ENCODE measurements at places on chromosomes 1 and 21.

DNA sequence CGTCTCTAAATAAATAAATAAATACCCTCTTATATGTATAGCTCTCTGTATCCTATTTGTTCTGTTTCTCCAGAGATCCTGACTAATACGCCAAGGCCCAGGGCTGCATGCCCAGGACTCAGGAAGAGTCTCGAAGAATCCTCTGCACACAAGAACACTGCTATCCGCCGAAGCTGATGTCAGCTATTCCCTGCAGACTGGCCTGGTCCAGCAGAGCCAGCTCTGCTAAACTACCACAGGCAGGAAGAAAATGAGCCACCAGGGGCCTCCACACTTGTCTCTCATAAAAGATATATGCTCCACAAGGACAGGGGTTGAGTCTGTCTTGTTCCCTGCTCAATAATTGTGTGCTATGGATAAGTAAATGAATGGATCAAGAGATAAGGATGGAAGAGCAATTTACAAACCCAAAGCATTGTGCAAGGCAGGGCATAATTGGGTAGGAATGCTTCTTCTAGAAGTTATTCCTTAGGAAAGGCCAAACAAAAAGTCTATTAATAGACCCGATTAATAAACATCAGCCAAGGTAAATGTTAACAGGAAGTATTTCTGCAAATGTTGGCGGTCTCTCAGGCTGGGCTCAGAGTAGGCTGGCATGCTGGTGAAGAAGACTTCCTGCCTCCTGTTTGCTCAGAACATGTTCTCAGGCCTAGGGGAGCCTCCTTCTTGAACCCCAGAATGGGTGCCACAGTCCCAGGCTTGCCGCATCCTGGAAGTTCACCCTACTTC is 26.3 kb upstream of the MAN1C1 start:
- no peak for DNase-seq

- DNase-seq = no peak
Observed at GRCh38 chr1:212035835-212036605, 472 bp downstream of the DTL start.

GRCh38 chr1:183841550-183841949 is 36.6 kb downstream of the RGL1 start:
- no peak for DNase-seq

DNA sequence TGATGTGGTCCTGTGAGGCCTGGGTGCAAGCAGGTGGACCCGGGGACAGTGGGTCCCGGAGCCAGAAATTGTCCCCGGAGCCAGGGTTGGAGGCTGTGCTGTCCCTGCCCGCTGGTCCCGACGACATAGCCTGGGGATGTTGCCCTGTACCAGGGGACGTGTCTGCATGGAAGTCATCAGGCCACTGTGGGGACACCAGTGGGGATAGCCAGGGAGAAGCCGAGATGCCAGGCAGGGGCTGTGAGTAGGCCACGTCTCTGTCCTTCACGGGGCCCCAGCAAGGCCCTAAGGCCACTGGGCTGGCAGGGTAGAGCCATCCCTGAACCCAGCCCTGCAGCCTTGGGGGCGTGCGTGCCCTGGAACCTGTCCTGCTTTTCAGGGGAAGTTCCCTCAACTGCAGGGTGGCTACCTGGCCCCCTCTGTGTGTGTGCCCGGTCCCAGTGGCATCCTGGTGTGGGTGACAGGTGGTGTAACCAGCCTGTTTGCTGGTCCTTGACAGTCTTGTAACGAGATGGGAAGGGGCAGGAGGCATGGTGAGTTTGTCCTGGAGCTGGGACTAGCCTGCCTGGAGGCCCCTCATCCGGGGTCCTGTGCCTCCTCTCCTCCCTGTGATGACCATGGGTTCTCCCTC is 73.2 kb downstream of the OBSCN start:
- no peak for DNase-seq

DNA sequence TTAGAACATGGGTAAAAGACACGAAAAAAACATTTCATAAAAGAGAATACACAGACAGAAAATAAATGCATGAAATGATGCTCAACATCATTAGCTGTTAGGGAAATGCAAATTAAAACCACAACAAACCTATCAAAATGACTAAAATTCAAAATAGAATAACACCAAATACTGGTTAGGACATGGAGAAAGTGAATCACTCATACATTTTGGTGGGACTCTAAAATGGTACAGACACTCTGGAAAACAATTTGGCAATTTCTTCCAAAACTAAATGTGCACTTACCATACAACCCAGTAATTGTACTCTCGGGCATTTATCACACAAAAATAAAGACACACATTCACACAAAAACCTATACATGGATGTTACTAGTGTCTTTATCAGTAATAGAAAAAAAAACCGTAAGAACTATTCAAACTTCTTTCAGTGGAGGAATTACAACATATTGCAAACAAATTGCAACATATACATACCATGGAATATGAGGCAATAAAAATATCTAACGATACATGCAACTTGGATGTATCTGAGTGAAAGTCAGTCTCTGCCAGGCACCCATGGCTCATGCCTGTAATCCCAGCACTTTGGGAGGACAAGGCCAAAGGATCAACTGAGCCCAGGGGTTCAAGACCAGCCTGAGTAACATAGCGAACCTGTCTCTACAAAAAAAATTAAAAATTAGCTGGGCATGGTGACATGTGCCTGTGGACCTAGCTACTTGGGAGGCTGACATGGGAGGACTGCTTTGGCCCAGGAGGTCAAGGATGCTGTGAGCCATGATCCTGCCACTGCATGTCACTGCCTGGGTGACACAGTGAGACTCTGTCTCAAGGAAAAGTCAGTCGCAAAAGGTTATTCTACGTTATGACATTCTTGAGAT is 19.6 kb downstream of the HSF2BP start:
- DNase-seq = peak; percentile 75

Measured in AG09309 (cell line).